ENCODE measurements at places on chromosomes 11 and 22.

DNA sequence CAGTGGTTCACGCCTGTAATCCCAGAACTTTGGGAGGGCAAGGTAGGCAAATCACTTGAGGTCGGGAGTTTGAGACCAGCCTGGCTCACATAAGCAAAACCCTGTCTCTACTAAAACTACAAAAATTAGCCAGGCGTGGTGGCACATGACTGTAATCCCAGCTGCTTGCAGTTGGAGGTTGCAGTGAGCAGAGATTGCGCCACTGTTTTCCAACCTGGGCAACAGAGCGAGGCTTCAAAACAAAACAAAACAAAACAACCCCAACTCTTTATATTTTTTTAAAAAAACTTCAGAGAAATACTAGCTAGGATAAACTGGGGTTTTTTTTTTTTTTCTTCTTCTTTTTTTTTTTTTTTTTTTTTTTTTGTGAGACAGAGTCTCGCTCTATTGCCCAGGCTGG lies 31.8 kb upstream of the RAPSN start:
- DNase-seq, result no peak

DNA sequence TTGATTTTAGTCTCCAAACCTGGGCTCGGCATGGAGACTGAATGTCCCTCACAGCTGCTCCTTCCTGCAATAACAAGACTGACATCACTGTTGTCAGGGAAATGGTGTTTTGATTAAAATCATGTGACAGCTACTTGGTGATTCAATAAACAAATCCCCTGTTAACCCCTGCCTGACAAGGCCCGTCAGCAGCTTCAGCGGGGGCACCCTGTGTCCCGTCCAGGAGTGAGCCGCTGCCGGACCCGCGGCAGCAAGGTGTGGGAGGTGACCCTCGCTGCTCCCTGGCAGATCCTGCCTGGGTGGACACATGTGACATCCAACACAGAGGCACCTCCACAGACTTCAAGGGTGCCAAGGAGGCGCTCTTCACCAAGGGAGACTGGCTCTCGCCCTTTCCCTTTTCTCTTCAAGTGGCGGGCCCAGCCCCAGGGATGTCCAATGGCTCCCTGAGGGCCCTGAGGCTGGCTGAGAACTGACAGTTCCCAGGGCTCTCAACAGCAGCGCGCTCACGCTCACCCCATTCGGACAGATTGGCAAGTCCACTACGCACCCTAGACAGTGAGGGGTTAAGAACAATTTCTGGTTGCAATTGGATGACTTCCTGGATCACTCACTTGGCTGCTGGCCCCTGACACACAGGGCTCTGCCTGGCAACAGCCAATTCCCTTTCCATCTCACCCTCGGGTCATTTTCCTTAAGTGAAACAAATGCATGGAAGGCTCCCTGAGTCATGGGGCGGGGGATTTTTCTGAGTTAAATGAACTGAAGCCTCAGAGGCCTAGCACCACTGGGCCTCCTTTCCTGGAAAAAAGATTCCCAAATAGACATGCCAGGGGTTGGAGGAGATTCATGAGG lies 30.7 kb downstream of the PPP2R1B start:
- no peak for DNase-seq

DNA sequence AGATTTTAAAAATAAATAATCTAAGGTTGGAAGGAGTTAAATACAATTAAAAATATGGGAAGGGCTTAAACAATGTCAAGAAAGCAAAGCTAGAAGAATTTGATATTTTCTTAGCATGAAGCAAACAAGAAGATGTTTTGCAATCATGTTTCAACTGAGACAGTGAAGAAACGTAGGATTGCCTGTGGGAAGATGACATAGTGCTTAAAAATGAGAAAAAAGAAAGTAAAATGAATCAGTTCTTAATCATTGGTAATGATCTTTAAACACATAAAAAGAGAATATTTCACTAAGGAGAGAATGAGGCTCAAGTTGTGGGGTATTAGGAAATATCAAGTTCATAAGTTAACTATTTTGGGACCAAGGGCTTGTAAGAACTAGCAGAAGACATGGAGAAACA lies 855.0 kb downstream of the METTL15 start:
- DNase-seq, result no peak

DNA sequence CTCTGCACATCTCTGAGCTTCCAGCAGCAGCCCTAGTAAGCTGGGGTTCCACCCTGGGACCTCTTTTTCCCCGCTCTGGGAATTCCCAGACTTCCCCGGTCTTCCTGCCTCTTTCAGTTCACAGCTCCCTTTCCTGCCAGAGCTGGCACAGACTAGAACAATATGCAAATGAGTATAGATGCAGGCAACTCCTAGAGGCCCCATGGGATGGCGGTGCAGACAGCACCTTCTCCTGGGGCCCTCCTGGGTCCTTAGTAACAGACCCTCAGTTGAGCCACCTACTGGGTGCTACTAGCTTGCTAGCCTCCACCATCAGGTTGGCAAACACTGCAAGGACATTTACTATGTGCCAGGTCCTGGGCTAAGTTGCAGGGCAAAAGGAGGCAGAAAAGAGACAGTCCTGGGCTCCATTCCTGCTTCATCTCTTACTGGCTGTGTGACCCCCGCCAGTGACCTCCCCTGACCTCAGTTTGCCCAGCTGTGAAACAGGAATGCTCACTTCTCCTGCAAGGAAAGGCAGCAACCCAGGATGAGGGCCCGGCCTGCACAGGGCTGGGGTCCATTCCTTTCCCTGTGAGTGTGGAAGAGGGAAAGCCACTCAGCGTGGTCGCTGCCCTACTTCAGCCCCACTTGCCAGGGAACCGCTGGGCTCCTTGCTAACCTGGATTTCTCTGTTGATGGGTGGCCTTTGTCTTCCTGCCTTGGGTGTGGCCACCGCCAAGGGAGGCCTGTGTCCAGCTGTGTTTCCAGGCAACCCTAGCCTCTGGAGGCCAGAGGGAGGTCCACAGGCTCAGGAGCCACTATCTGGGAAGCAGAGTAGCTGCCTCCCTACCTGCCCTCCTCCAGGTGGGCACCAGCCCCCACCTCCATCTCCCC lies 7.3 kb downstream of the RELT start:
- no peak for DNase-seq

DNA sequence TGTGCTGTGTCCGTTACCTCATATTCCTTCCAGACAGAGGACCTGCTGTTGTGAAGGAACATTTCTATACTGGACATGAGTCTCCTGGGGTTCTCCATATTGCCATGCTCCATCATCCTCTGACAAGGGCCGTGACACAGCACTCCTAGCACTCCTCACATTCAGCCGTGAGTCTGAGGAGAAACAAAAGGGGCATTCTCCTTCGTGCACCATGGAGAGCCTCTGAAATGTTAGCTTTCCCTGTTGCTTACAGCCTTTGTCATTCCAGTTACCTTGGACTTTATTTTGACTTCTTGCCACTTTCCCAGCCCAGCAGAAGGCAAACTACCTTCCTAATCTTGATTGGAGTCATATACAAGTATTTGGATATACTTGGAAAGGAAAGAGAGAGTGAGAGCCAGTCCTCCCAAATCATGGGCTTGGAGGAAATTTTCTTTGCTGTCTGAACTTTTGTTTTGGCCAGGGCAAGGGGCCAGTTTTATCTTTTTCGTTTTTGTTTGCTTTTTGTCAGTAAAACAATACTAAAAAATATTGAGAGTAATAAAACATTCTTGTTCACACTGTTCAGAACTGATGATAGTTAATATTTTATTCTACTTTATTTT lies 29.1 kb upstream of the TECTA start:
- DNase-seq, result no peak

Measured in stimulated activated CD4-positive, alpha-beta T cell treated with anti-CD3 and anti-CD28 coated beads, Interleukin-12 subunit alpha, Interleukin-12 subunit beta, amount 100 ng/mL, for 24 hours (primary cell).